ENCODE measurements at places on chromosomes 13 and 19.

DNA sequence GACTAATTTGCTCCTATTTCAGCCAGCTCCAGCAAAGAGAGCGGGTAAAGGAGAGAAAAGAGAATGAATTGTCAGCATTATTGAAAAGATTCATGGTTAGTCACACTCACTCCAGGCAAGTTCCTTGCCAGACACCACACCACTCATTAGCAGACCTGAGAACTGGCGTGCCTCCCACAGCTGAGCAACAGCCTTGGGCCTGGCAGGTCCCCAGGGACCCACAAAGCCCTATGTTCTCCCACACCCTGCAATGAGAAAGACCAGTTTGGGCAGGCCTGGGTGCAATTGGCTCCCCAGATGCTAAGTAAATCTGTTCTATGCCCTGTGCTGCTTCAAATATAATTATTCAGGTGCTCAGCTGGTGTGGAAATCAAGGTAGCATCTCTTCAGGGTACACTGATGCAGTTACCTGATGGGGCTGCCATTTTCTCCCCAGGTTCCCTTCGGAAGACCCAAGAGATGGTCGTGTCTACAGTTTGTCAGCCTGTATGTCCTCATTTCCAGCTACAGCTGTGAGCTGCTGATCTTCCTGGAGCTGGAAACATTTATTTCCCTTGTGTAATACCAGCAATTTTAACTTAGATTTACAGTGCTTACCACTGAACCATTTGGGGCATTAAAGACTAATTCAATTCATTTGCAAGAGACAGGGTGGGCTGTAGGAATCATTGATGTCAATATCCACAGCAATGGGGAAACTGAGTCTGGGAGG lies 405.0 kb downstream of the COG6 start:
- no peak overlapping the region for H3K4me3 ChIP-seq
- peaks cover 32% of the 10 kb centered on the region for H3K4me1 ChIP-seq
- DNase-seq, result peak; percentile 46
- no peaks in the 10 kb centered on the region for H3K36me3 ChIP-seq

DNA sequence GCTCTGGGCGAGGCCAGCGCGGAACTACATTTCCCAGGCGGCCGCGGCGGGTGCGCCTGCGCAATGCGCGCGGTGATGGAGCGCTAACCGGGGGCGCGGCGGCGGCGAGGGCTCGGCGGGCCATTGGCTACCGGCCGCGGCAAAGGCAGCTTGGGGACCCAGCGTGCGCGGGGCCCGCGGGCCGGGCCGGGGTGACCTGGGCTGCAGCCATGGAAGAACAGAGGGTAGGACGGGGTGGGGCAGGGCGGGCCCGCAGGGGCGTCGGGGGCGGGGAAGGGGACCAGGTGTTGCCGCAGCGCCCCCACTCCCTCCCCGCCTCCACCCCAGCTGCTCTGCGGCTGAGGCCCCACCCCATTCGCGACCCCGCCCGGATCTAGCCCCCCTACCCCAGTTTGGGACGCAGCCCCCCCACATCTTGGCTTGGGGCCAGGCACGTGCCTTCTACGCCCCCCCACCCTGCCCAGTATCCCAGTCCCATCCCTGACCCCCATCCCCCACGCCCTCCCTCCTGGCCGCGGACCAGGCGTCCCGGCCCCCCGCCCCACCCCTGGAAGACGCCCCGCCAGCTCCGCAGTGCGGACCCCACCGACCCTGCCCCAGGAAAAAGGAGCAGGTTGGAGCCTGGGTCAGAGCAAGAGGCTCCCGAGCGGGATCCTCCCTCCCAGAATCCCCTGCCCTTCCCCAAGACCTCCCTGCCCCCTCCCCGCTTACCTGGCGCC lies at the start of gene FSD1:
Gene FSD1, plus strand, starts transcription at position 61 of the 719 bp plus-strand sequence. Its CDS starts 149 bp downstream, at position 210.
- H3K27ac ChIP-seq, result peak within 1 kb of the TSS; percentile 60
- H3K27me3 ChIP-seq, result no peaks in the 10 kb centered on the region
- peaks cover 26% of the 10 kb centered on the region for H3K4me1 ChIP-seq

- peaks cover 12% of the 10 kb centered on the region for H3K27me3 ChIP-seq
- no peak for DNase-seq
- no peak overlapping the region for H3K4me3 ChIP-seq
- no peaks in the 10 kb centered on the region for H3K36me3 ChIP-seq
- peaks cover 3% of the 10 kb centered on the region for H3K4me1 ChIP-seq
Measured at GRCh38 chr19:39004403-39004802, 27.9 kb downstream of the FBXO27 start.

DNA sequence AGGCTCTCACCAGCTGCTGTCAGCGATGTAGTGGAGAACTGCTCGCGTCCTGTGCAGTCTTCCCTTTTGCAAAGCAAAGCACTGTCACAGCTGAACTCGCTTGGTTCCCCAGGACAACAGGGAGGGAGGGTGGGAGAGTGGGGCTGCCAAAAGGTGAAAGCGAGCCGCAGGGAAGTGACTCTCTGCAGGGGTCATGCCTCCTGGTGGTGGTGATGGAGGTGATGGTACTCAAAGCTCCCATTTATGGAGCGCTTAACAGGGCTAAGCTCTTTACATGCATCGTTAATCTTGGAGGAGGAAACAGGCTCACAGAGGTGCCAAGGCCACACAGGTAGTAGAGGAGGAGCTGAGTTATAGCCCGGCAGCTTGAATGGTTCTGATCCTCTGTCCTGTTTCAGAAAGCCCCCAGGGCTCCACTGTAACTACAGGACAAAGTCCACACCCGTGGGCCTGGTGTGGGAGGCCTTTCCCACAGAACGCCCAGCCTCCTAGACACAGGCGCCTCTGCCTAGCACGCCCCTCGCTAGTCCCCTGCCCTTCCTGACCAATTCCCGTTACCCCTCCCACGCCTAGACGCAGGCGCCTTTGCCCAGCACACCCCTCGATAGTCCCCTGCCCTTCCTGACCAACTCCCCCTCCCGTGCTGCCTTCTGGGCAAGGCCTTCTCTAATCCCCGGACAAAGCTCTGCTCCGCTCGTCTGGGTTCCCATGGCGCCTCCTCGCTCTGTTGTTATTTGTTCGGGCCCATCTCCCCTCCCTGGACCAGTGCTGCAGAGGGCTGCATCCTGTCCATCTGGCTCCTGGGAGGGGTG lies 10.7 kb downstream of the PPP1R37 start:
- peak overlapping the region; percentile 42 for H3K4me3 ChIP-seq
- H3K27me3 ChIP-seq, result no peaks in the 10 kb centered on the region
- peak overlapping the region; percentile 52 for H3K27ac ChIP-seq
- DNase-seq, result no peak
- H3K36me3 ChIP-seq, result peaks cover 3% of the 10 kb centered on the region

Data from activated CD8-positive, alpha-beta T cell treated with anti-CD3 and anti-CD28 coated beads for 36 hours (primary cell).